ENCODE measurements at places on chromosomes 4 and X. TPM values are rescaled to one million over a fixed set of nuclear protein-coding genes. Genes with fewer than 3 reads are reported as not detected.

The SYP gene
- 0.82 TPM for total RNA-seq

DNA sequence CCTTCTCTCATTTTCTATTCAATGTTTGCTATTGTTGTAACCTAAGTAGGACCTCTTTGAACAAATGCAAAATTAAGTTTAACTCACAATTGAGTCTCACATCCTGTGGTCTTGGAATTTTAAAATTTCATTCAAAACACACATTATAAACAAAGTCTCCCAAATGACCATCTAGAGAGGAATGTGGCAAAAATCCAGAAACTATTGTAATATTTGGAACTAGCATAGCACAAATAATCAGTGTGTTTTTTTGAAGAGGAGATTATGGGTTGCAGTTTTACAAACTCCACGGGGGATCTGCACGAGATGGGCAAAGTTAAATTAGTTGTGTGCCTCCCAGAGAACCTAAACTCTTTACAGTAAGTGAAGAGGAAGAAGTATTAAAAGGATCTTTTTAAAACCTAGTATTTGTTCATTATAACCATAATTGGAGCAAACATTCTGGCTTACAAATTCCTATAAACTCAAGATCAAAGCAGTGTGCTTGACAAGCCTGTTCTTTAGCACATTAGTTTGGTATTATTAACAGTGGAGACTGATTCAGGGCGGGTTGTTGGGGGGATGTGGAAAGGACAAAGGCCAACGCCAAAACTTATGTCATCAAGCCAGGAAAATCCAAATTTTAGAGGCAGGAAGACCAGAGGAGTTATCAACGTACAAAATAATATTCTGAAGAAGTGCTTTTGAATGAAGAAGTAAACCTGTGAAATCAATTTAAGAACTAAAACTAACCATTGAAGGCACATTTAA is 22.4 kb upstream of the RBPJ start:
- DNase-seq = no peak

DNA sequence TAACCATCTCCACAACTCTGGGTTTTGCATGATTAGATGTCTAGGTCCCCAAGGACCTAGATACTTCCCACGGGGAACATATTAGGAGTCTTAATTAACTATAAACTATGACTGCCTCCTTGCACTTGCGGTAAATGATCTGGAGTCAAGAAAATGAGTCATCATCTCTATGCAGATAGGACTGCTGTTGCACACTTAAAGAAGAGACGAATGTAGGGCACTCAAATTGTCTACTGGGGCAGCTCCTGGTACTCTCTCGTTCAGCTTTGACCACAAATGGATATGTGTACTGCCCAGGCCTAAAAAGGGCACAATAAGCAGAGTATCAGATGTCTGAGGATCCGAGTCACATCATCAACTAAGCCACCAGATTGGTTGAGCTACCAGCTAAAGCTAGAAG is 1783.4 kb upstream of the AGA start:
- no peak for DNase-seq

DNA sequence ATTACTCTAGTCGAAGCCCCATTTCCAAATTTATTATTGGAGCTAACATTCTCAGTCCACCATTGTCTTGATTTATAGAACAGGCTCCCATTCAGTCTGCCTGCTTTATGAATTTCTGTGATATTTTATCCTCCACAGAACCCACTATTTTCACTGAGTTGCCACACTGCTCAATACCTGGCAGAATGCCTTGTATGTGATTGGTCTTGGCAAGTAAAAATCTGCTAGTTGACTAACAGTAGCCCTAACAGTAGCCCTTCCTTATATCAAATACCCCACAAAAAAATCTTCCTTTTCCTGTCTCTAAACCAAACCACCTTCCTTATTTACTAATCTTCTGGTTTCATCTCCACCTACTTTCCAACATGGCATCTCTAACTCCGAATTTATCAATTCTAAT is 82.6 kb downstream of the CHM start:
- DNase-seq = no peak

GRCh38 chr4:175369087-175369486 is 443.0 kb downstream of the GPM6A start:
- DNase-seq = no peak
